ENCODE measurements at places on chromosomes 16 and 17.

DNA sequence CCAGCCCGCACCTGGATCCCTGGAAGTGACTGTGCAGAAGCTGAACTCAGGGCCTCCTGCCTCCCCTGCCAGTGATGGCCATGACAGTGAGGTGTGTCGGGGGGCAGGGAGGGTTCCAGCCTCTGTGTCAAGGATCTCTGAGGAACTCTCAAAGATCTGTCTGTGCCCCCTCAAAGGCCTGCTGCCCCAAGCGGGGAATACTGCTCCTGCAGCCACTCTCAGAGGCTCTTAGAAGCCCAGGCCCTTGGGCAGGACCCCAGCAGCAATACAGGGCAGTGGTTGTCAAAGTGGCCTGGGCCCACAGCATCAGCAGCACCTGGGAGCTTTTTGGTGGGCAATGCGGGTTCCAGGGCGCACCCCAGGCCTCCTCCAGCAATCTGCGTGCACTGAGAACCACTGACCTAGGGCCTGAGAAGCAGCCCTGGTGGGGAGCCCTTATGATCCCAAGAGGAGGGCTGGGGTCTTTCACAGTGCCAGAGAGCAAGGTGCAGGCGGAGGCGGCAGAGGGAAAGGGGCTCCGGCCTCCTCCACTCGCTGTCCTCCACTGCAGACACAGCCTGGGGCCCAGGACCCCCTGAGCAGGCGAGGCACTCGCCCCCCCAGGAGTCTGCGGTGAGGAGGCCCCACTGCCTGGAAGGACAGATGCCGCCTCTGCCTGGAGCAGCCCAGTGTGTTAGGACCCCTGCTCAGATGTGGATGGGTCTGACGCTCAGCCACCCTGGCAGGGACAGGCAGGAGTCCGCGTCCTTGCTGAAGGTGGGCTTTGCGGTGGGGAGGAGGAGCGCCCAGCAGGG is 42.1 kb downstream of the ENGASE start:
- no peak for DNase-seq

DNA sequence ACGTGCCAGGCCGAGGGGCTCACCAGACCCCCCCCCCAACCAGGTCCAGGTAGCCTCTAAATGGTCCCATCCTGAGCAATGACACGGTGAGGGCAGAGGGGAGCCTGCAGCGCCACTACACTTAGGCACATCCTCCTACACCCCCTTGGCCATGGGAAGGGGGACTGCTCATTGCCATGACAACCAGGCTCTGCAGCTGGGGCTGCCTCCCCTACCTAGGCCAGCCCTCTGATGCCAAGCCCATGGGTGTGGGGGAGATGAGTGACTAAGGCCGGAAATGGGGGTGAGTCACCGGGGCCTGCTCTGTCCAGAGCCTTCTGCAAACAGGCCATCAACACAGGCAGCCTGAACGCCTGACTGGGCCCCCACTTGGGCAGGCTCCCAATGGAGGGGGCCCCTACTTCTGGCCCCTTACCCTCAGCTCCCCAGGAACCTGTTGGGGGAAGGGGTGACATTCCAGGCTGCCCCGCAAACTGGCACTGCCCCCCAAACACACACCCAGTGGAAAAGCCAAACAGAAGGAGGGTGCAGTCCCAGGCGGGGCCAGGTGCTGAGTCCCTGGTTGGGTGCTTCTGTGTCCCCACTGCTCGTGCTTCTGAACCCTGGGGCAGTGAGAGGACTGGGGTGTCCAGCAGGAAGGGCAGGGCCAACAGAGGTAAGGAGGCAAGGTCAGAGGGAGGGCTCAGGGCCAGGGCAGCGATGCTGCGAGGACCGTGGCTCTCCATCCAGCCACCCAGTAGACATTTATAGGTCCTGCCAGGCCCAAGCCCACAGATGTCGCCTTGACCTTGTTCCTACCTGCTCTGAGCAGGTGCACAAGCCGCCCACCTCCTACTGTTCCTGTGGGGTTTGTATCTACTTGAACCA is 8.2 kb downstream of the PLCD3 start:
- peak; percentile 18 for DNase-seq

GRCh38 chr16:69329369-69330285 is 761 bp downstream of the PDF start:
- DNase-seq, result no peak

GRCh38 chr17:62703261-62703775 is 75.8 kb downstream of the MRC2 start:
- DNase-seq, result no peak

DNA sequence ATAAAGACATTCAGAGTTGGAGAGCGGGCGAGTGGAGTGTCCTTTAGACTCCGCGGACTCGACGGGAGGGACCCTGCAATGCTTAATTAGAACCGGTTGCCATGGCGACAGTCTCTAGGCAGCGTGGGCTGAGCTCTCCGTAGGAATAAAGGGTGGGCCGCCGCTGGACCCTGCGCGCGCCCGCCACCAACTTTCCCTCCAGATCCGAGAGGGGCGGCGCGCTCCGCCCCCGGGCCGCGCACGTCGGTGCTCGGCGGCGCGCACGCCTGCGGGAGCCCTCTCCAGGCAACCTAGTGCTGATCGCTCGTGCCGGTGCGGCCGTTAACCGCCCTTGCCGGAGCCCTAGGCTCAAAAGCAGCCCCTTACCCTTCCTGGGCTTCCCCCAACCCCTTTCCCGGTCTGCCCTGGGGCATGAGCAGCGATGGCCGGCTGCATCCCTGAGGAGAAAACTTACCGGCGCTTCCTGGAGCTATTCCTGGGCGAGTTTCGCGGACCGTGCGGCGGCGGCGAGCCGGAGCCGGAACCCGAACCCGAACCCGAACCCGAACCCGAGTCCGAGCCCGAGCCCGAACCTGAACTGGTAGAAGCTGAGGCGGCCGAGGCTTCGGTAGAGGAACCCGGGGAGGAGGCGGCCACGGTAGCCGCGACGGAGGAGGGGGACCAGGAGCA is at the start of gene PPM1E:
TSS of gene PPM1E (plus strand) at position 278 of the 669 bp plus-strand sequence.
- peak; percentile 20 for DNase-seq

DNA sequence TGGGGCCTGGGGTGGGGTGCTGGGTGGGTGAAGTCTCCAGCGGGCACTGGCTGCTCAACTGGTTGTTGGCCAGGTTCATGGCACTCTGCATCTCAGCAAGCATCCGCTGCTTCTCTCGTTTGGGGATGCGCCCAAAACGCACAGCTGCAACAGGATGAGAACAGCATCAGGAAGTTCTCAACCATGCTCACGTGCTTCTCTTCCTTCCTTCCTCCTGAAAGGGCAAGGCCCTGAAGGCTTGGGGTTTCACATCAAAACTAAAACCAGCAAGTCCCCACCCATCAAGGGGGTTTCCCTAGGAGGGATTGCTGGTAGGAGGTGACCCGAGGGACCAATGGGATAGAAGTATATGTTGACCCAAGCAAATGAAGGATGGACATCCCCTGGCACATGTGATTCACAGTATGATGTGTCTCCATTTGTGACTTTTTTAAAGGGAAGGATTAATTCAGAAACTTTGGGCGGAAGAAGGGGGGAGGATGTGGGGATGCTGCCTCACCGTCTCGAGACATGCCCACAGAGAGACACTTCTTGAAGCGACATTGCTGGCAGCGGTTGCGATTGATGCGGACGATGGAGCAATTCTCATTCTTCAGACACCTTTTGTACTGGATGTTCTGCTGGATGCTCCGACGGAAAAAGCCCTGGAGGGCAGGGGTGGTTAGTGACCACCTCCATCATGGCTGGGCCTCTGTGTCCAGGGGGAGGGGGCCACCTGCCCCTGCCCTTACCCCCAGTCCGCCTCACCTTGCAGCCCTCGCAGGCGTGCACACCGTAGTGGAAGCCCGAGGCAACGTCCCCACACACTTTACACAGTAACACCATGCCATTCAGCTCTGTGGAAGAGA is 4.2 kb downstream of the NR1D1 start:
- peak; percentile 96 for DNase-seq

GRCh38 chr16:53129281-53130158 is 74.7 kb downstream of the CHD9 start:
- DNase-seq, result no peak

GRCh38 chr17:58330997-58331814 is 2.6 kb upstream of the TSPOAP1 start:
- DNase-seq, result peak; percentile 79

GRCh38 chr17:77332981-77333685 is 192.4 kb downstream of the SEC14L1 start:
- peak; percentile 28 for DNase-seq

GRCh38 chr16:23498863-23499262 is 11.4 kb downstream of the GGA2 start:
- no peak for DNase-seq

DNA sequence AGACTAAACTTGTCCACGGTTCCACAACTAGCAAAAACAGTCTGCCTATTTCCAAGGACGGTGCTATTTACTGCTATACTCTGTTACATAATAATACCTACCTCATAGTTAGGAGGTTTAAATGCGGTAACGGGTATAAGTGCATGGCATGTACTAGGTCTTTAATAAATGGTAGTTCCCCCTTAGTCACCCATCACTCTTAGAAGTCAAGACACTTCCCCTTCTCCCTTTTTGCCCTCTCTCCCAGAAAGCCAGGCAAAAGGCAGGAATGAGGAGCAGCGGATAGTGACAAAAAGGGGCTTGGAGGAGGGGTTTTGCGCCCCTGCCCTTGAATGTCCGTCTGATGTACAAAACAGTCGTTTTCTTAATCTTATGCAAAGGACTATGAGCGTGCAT is 1.1 kb upstream of the LSM12 start:
- DNase-seq, result no peak
